ENCODE measurements at places on chromosomes 12 and 14.

- no peak for DNase-seq
Observed at GRCh38 chr14:32009221-32009975, 67.7 kb upstream of the ARHGAP5 start.

DNA sequence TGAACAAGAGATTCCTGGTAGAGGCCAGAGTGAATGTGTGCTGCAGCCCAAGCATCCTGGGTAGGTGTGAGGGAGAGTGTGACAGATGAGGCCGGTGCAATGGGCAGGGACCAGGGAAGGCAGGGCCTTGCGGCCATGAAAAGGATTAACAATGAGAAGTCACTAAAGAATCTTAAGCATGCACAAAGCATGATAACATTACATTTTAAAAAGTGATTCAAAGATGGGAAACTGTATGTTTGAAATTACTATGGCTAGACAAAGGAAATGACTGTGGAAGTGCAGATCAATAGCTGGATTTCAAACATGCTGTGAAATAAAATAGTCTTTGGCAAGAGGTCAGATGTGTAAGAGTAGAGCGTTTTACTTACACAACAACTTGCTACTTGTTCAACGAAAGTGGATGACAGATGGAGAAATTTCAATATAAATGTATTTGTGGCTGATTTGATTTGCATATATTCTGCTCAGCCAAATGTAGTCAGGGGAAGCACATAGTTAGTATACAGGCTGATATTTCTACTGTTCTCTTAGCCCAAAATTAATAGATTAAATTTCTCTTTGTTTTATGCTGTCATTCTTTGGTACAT, 175.5 kb downstream of the CCDC59 start:
- no peak for DNase-seq

DNA sequence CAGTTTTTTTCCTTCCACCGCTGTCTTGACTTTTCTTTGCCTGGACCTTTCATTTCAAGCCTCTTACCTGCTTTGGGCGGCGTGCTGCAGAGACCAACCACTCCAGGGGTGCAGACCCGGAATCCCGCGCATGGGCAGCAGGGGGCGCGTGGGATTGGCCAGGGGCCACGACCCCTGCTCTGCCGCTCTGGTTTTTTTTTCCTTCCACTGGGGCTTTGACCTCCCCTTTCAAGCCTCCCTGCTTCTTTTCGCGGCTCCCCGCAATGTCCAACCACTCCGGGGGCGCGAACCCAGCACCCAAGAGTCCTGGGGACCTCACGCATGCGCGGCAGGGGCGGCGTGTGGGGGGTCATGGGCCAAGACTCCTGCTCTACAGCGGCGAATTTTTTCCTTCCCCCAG, 325.1 kb downstream of the ALG10 start:
- DNase-seq, result no peak

- no peak for DNase-seq
Observed at GRCh38 chr14:99075771-99076375, 196.1 kb downstream of the BCL11B start.

DNA sequence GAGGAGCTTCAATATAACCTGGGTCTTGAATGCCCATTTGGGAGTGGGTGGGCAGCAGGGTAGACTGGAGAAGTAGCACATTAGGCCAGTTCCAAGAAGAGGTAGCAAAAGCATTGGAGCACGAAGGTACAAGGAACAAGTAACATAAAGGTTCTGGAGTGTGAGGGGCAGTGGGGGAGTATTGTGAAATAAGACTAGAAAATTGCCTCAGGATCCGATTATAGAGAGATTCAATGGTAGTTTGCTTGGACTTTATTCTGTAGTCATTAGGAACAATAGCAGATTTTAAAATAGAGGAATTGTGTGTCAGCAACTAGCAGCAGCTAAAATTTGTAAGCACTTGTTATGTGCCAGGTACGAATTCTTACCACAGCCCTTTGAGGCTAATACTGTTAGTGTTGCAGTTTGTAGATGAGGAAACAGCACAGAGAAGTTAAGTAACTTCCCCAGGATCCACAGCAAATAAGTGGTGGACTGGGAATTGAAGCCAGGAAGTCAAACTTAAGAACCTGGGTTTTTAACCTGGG, 61.8 kb downstream of the PPFIBP1 start:
- DNase-seq, result no peak

- no peak for DNase-seq
Observed at GRCh38 chr14:61430066-61430757, 108.8 kb downstream of the PRKCH start.

DNA sequence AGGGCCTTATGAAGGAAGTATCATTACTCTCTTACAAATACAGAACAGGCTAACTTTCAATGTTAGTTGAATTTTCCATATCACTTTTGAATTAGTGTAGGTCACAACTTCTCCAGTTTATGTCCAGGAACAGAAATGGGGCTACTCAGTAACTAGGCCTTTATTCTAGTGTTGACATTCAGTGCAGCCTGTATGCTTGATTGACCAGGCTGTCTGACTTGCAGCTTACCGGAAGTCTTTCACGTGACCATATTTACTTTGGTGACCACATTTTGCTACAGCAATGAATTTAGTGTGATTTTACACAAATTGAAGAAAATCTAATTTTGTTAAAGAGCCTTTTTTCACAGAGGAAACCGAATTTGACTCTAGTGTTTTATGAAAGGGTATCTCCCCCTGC, 12.4 kb downstream of the MTERF2 start:
- no peak for DNase-seq

GRCh38 chr14:20750194-20750593, 4.5 kb downstream of the EDDM3A start:
- no peak for DNase-seq

- DNase-seq, result no peak
Observed at GRCh38 chr12:68602720-68603119, 8.0 kb upstream of the RAP1B start.

GRCh38 chr12:65335021-65335714, 56.7 kb downstream of the MSRB3 start:
- no peak for DNase-seq

DNA sequence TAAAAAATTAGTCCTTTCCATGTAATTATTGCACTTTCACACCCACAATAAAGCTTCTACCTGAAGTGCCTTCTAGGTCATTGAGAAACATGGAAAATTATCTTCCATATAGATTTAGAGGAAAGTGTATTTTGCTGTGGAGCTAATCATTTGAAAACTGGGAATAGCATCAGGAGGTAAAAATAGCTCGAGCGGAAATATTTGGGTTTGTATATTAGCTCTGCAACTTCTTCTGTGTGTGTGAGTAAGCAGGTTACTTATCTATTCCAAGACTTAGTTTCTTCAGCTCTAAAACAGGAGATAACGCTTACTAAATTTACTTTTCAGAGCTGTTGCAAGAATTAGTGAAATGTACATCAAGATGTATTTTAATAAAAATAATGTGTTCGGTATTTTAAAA, 95.0 kb upstream of the MON2 start:
- no peak for DNase-seq

GRCh38 chr12:128959901-128960300, 106.6 kb downstream of the GLT1D1 start:
- no peak for DNase-seq

- DNase-seq, result no peak
Observed at GRCh38 chr12:6697584-6698351, 2.8 kb downstream of the PIANP start.

All from cortex of kidney (tissue), 1 donor.